Caudate nucleus (tissue), 63 donors: ENCODE measurements at places on chromosomes 7 and 10.
A peak's percentile ranks its signal among the peaks of the same experiment; 100 is the strongest.

GRCh38 chr7:148941598-148942275, 57.6 kb upstream of the EZH2 start:
- no peak for DNase-seq

GRCh38 chr7:32957326-32958045, at the start of gene FKBP9:
Gene FKBP9 (plus strand): TSS chr7:32957440. CDS start chr7:32957574, 134 bp downstream.
- peak; percentile 59 for DNase-seq

DNA sequence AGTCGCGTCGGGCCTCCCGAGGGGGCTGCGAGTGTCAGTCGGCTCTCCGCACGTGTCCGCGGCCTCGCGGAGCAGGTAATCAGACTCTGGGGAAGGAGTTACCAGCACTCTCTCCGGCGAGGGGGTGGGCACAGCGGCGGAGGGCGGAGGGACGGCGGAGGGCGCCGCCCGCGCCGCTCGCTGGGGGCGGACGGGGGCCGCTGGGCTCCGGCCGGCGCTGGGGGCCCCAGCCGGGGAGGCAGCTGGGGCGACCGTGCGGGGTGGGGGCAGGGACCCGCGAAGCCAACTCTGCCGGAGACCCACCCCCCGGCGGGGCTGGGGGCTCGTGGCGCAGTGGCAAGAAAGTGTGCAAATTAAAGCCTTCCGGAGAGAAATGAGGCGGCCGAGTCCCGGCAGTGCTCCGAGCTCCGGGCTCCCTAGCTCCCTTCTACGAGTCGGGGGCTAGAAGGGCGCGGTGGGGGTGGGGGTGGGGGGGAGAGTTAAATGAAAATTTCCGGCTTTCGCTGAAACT, at the start of gene CDK6:
CDK6 (minus strand) TSS at position 85 of the 511 bp plus-strand sequence. CDS start 3,250 bp downstream, outside the sequence.
- DNase-seq: no peak

DNA sequence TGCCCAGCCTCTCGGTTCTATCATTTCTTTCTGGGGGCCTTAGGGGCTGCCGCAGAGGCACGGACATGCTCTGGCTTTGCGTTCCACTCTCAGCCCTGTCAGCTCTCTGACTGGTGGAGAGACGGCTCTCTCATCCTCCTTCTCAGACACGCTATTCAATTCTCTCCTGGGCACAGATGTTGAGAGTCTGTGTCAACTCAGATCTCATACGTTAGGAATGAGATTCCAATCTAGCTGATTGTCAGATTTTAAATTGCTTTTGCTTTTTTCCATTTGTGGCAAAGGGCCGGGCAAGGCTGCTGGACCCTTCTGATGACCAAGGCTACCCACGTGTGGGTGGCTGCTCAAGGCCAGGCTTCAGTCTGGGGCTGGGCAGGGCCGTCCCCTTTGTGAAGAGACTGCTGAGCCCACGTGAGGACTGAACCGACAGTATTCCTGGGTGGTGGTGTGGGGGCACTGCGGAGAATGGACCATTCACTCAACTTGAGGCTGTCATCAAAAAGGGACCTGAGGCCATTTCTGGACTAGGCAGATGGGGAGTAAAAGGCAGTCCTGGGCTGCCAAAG, 71.5 kb downstream of the CLEC2L start:
- no peak for DNase-seq

- DNase-seq: no peak
These were observed 595.2 kb downstream of the AUTS2 start for GRCh38 chr7:70193514-70193913.

- no peak for DNase-seq
These were observed 164.7 kb downstream of the PRKG1 start for GRCh38 chr10:51239006-51239405.

- DNase-seq: no peak
These were observed 10.9 kb upstream of the CYP3A4 start for GRCh38 chr7:99794585-99795502.

- DNase-seq: no peak
These were observed 15.1 kb downstream of the CAMK2B start for GRCh38 chr7:44310221-44310848.
